ENCODE measurements at places on chromosomes 3 and 15. TPM values are rescaled to one million over a fixed set of nuclear protein-coding genes. Genes with fewer than 3 reads are reported as not detected.

Gene ISLR2
- total RNA-seq = 21.1 TPM

Gene IL16
- total RNA-seq = 0.27 TPM

Gene DAZL
- 0.51 TPM for total RNA-seq

Gene KNG1
- total RNA-seq = not detected

Gene KBTBD12
- not detected for total RNA-seq

Gene ROPN1
- not detected for total RNA-seq

Gene DIPK2A
- total RNA-seq = 18.3 TPM

Gene LRRC34
- total RNA-seq = 3.6 TPM

Gene HHLA2
- not detected for total RNA-seq

Gene LSMEM2
- total RNA-seq = not detected

Gene PARP14
- 0.05 TPM for total RNA-seq

Gene MTFMT
- total RNA-seq = 12.6 TPM

Gene SOX2
- 23.5 TPM for total RNA-seq

Gene PLA2G4E
- 1.0 TPM for total RNA-seq

Gene ZNF501
- 6.2 TPM for total RNA-seq

Gene ALG1L2
- 1.9 TPM for total RNA-seq

Gene RAD51
- total RNA-seq = 5.0 TPM

Gene CD200
- 67.9 TPM for total RNA-seq

Gene ALDH1A2
- not detected for total RNA-seq

Gene CAND2
- 8.8 TPM for total RNA-seq

Gene TLR9
- 0.37 TPM for total RNA-seq

Gene GPD1L
- 9.1 TPM for total RNA-seq

Gene TEX9
- total RNA-seq = 6.1 TPM

Gene CCDC80
- total RNA-seq = 0.86 TPM

Gene ALS2CL
- total RNA-seq = 0.51 TPM

Gene ERC2
- total RNA-seq = 48.3 TPM

Gene IQCF5
- not detected for total RNA-seq

Gene RARB
- 1.2 TPM for total RNA-seq

Gene PLA1A
- not detected for total RNA-seq

Gene PYGO1
- 7.8 TPM for total RNA-seq

Gene CILP
- total RNA-seq = 0.12 TPM

Gene MNS1
- not detected for total RNA-seq

Gene SLC24A5
- total RNA-seq = not detected

Gene ARPP21
- total RNA-seq = 10.3 TPM

Gene BCL2A1
- total RNA-seq = not detected

Gene RTP3
- total RNA-seq = not detected

Gene SAXO2
- 0.20 TPM for total RNA-seq

Gene CFAP20DC
- 8.4 TPM for total RNA-seq

Gene TRPC1
- 23.2 TPM for total RNA-seq

Gene MYLK
- total RNA-seq = 4.3 TPM

Gene CPLX3
- 0.32 TPM for total RNA-seq

Gene AQR
- 36.8 TPM for total RNA-seq

Measured in glutamatergic neuron (in vitro differentiated cells).